ENCODE measurements at places on chromosomes 16 and 17. TPM values are rescaled to one million over a fixed set of nuclear protein-coding genes. Genes with fewer than 3 reads are reported as not detected.

GRCh38 chr17:74217037-74217730 lies 3.8 kb downstream of the TTYH2 start:
- no peak for DNase-seq

The TIMP2 gene
- 133 TPM for total RNA-seq

DNA sequence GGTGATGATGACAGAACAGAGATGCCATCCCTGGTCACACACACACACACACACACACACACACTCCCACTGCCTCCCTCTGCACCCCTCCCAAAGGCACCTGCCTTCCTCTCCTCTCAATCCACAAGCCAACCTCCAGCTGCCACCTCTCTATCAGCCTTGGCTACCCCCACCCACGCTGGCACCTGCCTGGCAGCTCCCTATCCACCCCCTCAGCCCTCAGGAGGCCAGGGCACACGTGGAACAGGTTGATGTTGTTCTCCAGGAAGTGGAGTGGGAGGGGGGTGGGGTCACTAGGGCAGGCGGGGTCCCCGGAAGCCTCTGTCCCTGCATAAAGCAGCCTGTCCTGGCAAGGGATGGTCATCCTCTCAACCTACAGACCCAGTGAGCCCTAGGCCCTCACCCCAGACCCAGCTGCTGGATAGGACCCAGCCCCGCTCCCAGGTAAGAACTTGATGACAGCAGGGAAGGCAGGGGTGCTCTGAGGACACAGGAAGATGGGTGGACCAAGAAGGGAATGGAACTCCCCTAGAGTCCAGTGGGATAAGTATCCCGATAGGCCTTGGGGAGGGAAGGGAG lies at the start of gene GSDMA:
TSS of gene GSDMA (plus strand) at position 363 of the 579 bp plus-strand sequence. CDS start 2,684 bp downstream, outside the sequence.
- no peak for DNase-seq

The LITAFD gene
- total RNA-seq = not detected

GRCh38 chr17:21166595-21167210 lies 39.9 kb downstream of the DHRS7B start:
- DNase-seq = no peak

DNA sequence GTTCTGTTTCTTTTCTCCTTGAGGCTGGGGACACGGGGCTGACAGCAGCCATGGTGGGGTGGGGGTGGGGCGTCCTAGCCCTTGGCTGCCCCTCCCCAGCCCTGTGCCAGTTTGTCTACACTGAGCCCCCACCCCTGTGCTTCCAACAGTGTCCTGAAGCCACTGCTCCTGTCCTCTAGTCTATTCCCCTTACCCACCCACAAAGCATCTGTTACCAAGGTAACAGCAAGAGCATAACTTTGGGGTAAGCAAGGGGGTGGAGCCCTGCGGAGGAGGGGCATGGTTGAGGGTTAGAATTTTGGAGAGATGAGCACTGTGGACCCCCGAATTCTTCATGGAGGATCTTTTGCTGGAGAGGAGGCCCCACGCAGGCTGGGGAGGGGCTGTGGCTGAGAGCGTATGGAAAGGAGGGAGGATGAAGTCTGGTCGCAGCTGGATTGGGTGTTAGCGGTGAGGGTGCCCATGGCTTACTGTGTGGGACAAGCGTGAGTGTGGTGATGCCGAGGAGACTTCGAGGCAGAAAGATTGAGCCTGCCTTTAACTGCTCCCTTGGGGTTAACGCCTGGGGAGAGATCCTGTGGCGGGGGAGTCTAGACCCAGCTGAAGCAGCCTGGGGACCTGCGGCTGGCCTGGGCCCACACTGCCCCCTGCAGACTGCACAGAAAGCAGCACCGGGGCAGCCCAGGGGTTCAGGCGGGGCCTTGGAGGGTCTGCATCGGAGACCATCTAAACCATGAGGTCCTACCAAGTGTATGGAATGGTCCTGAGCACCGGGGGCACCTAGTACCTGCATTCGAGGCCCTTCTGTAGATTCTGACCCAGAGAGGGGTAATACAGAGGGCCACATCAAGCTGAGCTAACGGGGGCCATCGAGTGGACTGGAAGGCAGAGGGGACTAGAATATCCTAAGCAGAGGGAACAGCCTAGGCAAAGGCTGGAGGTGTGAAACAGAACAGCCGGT lies 6.1 kb upstream of the STAC2 start:
- DNase-seq = no peak

The NLRC3 gene
- 1.3 TPM for total RNA-seq

GRCh38 chr16:28293601-28293960 lies 1.3 kb downstream of the SBK1 start:
- no peak for DNase-seq

- no peak for DNase-seq
Measured at GRCh38 chr17:63631626-63632025, 9.4 kb downstream of the MAP3K3 start.
